Uterus (tissue), 4 donors: ENCODE measurements at places on chromosomes 3 and 15. TPM values are rescaled to one million over a fixed set of nuclear protein-coding genes. Genes with fewer than 3 reads are reported as not detected.

Gene GRK7
- 0.14 TPM for total RNA-seq

Gene ZNF619
- 9.1 TPM for total RNA-seq

Gene UBA7
- total RNA-seq: 62.6 TPM

Gene GP9
- total RNA-seq: not detected

Gene CHST2
- total RNA-seq: 3.3 TPM

Gene CERS3
- not detected for total RNA-seq

Gene SERINC4
- total RNA-seq: not detected

Gene PRSS50
- 0.55 TPM for total RNA-seq

DNA sequence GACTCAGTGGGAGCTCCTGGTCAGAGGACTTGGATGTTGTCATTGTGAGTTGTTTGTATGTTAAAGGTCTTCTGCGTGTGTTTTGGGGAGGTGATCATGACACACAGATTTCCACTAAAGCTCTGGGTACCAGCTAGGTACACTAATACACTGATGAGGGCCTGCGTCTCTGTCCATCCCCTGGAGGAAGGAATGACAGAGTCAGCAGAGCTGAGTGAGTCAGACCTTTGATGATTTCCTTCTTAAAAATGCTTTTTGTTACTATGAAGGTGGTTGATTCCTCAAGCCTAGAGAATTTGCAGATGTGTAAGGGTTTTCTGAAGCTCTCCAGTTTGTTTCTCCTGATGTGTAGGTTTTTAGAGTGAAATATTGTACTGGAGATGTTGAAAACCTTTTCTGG lies 424.1 kb upstream of the TPM1 start:
- DNase-seq: no peak

GRCh38 chr3:143147707-143148106 lies 28.1 kb downstream of the CHST2 start:
- DNase-seq: no peak

DNA sequence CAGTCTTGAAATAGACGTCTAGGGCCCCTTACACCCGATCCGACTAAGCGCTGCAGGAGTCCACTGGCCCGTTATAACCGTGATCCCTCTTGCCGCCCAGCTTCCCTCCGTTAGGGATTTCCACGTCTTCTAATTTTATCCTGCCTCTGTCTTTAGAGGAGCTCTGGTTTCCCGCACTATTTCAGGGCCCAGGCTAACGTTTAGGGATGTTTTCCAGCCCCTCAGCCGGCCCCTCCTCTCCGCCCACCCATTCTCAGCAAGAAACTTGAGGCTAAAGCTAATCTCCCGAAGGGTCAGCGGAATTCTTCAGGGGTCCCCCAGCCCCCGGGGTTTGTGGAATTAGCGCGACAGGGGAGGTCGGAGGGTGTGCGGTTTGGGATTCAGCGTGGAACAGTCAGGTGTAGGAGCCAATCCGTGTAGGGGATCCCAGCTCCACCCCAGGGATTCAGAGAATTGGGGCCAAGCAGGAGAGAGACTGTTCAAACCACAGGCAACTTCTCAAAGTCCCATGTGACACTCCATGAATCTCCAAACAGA lies 1.6 kb downstream of the PTX3 start:
- no peak for DNase-seq

DNA sequence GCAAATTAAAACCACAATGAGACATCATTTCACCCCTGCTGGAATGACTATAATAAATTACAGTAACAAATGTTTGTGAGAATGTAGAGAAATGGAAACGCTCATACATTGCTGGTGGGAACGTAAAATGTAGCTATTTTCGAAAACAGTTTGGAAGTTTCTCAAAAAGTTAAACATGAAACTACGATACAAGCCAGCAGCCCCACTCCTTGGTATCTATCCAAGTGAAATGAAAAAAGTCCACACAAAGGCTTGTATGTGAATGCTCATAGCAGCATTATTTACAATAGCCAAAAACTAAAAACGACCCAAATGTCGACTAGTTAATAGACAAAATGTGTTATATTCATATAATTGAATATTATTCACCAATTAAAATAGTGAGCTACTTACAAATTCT lies 22.9 kb upstream of the CFAP20DC start:
- DNase-seq: no peak

GRCh38 chr3:127212711-127213110 lies 19.8 kb downstream of the PRR23E start:
- no peak for DNase-seq

DNA sequence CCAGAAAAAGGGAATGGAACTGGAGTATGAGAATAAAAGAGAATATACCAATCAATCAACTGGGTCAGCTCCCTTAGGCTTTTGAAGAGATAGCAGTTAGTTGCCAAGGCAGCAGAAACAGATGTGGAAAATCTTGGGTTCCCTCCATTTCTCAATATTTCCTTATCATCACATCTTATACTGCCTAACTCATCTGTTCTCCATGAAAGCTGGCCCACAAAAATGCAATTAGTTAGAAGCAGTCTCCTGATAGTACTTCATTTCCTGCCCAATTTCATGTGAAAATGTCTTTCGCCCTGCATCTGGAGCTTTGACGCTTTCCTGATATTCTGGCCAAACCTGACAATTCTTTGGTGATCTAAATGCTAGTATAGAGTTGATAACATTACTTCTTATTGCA lies 30.1 kb upstream of the SPTSSB start:
- no peak for DNase-seq

DNA sequence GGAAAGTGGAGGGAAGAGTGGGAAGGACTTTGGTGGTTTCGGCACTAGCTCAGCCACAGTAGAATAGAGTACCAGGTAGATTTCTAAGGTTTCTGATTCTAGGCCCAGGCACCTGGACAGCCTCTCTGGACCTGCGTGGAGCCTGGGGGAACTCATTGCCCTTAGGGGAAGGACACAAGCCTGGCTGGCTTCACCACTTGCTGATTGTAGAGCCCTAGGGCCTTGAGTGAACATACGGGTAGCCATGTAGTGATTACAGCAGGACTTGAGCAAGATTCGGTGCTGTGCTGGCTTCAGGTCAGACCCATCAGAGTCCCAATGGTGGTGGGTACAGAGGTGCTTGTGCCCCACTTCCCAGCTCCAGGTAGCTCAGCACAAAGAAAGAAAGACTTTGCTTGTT lies 47.0 kb downstream of the FAM81A start:
- DNase-seq: no peak

- no peak for DNase-seq
Observed at GRCh38 chr3:19765954-19766353, 168.1 kb downstream of the EFHB start.

DNA sequence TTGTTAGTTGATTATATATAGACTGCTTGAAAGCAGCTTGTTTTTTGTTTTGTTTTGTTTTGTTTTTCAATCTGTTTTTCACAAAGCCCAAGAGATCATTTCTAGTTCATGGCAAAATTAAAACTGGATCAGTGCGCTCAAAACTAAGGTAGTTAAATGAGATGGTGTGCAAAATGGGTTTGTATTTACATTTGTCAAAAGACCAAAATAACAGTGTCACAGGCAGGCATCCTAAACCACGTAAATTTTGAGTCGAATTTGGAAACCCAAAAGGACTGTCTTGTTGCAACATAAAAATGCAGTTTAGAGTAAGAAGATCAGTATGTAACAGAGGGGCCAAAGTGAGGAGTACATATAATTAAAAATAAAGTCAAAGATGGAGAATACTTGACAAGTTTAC lies 2.4 kb downstream of the DMXL2 start:
- no peak for DNase-seq

DNA sequence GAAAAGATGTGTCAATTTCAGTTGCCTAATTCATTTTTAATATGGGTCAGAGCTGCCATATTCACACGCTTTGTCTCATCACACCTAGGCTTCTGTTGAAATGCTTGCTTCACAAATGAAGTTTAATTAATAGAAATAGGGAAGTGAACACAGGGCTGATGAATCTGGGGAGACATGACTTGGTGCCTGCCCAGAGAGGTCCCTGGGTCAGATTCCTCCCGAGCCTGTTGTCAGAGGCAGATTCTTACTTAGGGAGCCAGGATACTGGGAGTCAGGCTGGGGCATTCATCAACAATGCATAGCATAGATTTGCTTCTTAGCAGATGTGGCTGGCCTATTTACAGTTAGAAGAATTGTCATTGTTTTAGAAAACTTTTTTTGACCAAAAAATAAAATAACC lies 90.6 kb downstream of the CACNA1D start:
- no peak for DNase-seq

GRCh38 chr15:36334059-36334458 lies 245.4 kb upstream of the CDIN1 start:
- DNase-seq: no peak

DNA sequence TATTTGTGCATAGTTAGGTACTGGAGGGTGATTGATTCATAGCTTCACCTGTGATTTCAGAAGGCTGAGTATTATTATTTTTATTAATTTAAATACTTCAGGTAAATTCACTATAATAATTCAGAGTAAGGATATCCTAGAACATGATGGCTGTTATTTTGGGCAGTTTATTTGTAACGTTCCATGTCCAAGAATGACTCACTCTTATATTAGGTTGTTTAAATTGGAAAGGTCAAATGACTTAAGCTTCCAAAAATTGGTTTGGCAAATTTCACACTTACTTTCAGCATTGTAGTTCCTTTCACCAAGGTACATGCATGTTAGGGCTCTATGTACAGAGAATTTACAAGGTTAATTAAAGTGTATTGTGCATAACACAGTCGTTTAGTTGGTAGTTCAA lies 120.2 kb downstream of the EPHA3 start:
- no peak for DNase-seq

DNA sequence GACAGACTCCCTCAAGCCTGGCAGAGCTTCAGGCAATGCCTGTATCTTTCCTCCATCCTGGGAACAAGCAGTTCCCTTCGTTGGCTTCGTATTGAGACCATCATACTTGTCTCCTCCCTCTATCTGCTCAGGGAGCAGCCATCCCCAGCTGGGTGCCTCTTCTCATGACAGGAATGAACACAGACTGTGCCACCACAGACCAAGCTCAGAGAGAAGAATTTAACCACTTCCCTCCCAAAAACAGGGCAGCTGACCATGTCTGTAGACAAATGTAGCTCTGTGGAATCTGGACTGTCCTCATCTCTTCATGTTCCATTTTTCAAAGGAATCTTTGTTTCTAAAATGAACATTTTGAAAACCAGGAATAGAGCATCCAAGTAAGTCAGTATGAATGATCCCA lies 245.4 kb downstream of the ERC2 start:
- DNase-seq: no peak

DNA sequence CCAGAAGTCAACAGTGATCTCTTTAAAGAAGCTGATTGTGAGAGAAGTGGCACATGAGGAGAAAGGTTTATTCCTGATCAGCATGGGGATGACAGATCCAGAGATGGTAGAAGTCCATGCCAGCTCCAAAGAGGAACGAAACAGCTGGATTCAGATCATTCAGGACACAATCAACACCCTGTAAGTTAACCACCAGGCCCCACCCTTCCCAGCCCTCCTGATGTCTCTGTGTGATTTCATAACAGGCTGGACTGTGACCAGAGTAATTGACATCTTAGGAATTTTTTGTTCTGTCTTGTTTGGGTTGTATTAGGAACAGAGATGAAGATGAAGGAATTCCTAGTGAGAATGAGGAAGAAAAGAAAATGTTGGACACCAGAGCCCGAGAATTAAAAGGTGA lies 67.7 kb downstream of the KLHL25 start:
- DNase-seq: no peak

DNA sequence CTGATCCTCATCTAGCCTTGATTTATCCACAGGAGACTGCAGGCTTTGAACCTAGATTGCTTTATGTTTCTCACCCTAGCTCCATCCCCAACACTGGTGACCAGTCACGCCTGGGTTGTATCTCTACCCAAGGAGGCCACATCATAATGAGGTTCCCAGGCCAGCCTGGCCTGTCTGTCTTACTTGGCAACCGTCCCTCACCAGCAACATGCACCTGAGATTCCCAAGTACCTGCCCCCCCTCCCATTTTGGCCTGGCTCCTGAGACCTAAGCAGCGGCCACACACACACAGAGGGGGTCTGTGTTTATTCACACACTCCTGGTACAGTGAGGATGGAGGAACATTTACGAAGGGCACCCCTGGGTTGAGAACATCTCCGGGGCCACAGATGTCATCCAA lies 2.4 kb downstream of the CAMK2N2 start:
- no peak for DNase-seq

DNA sequence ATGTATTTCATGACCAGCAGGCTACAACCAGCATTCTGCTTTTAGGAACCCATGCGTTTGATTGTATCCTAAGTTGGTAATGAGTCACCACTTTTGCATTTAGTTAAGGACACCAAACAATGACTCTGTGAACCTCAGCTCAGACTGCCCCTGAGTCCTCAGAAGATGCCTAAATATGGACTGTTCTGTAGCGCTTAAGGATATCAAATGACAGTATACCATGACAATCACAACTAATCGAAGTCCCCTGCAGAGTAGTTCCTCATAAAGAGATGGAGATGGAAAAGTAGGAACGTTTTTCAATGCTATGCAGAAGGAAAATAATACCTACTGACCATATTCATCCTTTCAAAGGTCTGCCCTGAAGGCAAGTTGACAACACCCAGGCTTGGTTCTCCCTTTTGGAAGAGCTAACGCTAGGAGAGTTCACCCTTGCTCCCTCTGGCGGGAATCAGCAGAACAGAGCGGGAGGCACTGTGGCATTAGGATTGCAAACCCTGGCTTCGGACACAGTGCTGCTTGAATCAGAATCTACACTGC lies 508.6 kb downstream of the FHIT start:
- no peak for DNase-seq

DNA sequence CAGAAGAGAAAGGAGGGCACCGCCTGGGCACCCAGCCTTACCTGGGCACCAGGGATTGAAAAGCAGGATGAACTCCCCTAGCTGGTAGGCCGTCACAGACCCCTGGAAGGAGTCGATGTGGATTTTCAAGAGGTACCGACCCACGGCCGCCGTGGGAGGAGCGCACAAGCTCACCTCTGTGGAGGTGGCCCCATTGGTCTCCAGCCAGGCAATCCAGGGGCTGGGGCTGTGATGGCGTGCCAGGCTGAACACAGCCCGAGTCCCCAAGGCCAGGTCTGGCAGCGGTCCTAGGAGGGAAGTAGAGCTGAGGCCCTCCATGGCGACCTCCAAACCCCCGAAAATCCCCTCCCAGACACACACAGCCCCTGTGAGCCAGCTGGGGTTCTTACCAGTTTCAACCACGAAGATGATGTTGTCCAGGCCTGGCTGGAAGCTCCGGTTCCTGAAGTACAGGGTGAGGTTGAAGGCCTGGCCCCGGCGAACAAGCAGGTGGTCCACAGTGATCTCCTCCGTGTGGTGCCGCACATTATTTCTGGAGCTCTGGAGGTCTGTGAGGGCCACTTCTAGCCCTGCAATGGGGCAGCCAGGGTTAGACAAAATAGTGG lies 6.6 kb downstream of the TGM5 start:
- DNase-seq: no peak

GRCh38 chr3:14647976-14648955 lies 3.3 kb upstream of the CCDC174 start:
- no peak for DNase-seq
